ENCODE measurements at places on chromosomes 16 and 17.

- DNase-seq: no peak
Measured at GRCh38 chr16:13645601-13646245, 274.2 kb upstream of the ERCC4 start.

GRCh38 chr17:50328363-50329325, 17.3 kb upstream of the XYLT2 start:
- no peak for DNase-seq

GRCh38 chr17:40936437-40936971, 942 bp downstream of the KRT23 start:
- DNase-seq: no peak

- no peak for DNase-seq
Measured at GRCh38 chr16:23521037-23521743, 10.9 kb upstream of the GGA2 start.

- no peak for DNase-seq
Measured at GRCh38 chr16:16022683-16023064, 73.3 kb downstream of the ABCC1 start.

- DNase-seq: no peak
Measured at GRCh38 chr16:47524007-47524405, 62.9 kb downstream of the PHKB start.

GRCh38 chr16:66120656-66121055, 245.8 kb upstream of the CDH5 start:
- no peak for DNase-seq

DNA sequence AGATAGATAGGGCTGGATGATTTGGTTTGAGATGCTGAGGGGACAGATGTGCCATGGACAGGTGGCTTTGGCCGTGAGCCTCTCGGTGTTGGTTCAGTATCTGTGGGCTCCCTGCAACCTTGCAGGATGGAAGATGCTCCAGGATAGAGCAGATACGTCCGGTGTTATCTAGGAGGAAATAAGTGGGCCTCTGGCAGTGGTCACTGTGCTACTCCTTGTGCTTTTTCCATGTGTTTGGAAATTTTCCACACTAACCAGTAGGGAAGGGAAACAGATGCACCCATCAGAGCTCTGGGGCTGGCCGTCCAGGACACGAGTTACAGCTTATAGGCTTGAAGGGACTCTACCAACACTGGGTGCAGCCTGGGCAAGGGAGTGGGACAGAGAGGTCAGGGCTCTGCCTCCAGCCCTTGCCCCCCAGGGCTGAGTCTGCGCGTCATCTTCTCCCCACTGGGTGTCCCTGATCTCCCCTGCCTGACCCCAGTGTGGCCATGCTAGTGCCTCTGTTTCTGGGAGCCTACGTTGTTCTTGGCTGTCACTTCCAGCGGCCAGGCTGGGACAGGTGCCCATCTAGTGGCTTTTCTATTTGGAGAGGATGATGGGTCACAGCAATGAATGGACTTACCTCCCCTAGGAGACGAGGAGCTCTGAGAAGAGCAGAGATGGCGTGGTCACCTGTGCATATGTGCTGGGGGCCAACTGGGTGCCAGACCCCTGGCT, 166.9 kb downstream of the SEC14L1 start:
- no peak for DNase-seq

DNA sequence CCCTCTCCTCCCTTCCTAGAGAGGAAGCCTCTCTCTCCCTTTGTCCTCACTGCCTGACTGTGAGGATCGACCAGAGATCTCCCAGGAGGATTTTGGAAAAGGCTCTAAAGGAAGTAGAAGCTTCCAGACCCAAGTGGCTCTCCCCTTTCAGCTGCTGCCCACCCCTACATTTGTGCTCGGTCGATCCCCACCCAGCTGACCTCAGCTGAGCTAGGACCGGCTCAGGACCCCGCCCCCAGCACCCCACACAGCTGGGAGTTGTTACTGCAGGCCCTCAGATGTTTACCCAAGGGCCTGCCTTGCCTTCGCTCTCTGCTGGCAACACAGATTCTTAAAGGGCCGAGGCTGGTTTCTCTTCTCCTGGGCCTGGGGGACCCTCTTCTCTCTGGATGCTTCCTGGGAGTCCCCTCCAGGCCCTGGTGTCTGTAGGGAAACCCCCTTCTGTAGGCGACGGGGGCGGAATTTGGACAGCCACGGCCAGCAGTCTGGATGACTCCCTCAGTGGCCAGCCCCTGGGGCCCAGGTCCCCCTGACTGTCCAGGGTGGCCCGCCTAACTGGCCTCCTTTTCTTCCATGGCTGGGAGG, 26.9 kb upstream of the TIMP2 start:
- no peak for DNase-seq

DNA sequence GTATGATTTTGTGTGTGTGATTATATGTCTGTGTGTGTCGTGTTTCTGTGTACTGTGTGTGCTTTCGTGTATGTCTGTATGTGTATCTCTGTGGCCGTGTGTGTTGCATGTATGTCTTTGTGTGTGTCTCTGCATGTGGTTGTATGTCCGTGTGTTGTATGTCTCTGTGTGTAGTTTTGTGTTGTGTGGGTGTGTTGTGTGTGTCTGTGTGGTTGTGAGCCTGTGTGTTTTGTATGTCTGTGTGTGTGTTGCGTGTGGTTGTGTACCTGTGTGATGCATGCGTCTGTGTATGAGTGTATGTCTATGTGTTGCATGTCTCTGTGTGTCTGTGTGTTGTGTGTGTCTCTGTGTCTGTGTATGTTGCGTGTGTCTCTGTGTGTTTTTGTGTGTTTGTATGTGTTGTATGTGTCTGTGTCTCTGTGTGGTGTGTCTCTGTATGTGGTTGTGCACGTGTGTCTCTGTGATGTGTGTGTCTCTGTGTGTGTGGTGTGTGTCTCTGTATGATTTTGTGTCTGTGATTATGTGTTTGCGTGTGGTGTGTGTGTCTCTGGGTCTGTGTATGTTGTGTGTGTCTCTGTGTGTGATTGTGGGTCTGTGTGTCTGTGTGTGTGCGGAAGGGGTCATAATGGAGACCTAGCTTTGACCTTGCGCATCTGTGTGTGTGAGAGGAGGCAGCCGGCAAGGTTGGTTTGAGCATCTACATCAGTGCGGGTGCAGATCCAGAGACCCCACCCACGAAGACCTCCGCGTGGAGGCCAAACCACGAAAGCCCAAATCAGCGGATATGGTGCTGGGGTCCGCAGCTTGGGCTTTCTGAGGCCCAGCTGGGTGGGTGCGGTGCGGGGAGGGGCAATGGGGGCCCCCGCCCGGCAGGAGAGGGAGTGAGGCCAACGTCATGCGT, 212.6 kb upstream of the GSE1 start:
- no peak for DNase-seq

- DNase-seq: no peak
Measured at GRCh38 chr17:12489325-12489724, 176.4 kb upstream of the MYOCD start.

- no peak for DNase-seq
Measured at GRCh38 chr17:40854175-40854814, 12.7 kb downstream of the KRT12 start.

GRCh38 chr17:50259477-50260324, 14.6 kb upstream of the TMEM92 start:
- DNase-seq: no peak

DNA sequence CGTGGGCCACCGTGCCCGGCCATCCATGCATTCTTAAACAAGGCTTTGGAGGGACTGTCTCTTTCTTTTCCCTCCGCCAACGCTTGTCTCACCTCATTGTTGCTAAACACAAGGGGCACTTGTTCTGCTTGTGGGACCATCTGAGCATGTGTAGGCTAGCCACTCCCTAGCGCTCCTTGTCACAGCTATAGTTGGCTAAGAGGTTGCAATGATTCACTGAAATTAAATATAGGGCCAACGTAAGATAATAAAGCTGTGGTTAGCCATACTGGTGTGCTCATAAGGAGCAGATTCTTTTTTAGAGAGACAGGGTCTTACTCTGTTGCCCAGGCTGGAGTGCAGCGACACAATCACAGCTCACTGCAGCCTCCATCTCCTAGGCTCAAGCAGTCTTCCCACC, 41.2 kb downstream of the KIAA0513 start:
- no peak for DNase-seq

- no peak for DNase-seq
Measured at GRCh38 chr17:1076299-1076981, 79.5 kb downstream of the TIMM22 start.

GRCh38 chr16:46812781-46813540, 18.0 kb downstream of the C16orf87 start:
- DNase-seq: no peak

DNA sequence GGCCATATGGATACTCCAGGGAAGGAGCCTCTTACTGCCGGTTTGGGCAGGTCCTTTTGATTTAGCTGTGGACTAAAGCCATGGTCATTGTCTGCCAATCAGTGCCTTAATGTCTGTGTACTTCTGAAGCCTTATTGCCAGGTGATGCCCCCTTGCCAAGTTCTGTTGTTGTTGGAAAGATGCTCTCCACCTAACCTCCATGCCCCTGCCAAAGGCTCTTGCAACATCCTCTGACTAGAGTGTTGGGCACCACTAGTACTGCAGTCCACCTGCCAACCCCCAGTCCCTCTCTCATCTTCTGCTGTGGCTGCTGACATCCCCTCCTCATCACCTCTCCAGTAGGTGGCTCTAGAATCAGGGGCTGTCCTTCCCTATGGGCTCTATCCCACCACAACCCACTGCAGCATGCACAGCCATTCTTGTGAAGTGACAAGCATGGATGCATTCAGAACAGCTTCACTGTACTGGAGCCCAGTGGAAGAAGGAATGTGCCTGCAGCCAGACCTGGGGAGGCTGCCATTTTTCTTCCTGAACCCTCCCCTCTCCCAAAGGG, 375.3 kb upstream of the CDH5 start:
- no peak for DNase-seq

DNA sequence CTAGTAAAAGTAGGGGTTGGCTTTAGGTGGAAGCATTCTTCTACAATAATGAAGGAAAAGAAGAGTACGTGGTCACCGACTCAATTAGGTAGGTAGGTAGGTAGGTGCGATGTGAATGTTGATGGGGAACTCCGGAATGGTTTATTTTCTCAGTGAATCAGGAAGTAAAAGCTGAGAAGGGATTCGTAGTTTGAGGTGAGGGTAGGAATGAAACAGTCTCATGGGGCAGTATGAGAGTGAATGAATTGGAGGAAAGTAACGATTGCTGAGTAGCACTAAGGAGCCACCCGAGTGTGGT, 13.9 kb downstream of the PER1 start:
- DNase-seq: no peak

- DNase-seq: no peak
Measured at GRCh38 chr16:766008-766819, 5.7 kb downstream of the MSLN start.

DNA sequence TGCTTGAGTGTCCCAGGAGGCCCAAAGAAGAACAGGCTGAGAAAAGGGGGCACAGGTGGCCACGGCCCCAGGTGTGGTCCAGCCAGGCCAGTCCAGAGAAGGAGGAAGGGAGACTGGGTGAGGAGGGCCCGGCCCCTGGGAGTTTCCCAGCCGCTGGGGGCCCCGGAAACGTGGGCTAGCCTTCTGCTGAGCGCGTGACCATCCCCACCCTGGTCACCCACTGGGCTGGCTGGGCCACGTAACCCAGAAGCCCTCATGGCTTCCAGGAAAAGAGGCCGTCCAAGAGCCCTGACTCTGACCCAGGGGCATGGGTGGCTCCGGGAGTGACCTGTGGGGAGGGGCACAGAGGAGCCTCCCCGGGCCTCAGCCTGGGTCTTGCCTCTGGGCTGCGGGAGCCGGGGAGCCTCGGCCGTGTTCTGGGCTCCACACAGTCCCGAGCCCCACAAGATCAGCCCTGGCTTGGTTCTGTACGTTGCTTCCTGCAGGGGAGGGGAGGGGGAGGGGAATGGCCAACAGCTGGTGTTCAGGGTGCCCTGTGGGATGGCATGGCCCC, 29.8 kb upstream of the ACSF3 start:
- DNase-seq: no peak

Data from NCI-H1105 (cell line).